Left renal cortex interstitium (tissue), 4 donors: ENCODE measurements at places on chromosomes 6 and 20.

DNA sequence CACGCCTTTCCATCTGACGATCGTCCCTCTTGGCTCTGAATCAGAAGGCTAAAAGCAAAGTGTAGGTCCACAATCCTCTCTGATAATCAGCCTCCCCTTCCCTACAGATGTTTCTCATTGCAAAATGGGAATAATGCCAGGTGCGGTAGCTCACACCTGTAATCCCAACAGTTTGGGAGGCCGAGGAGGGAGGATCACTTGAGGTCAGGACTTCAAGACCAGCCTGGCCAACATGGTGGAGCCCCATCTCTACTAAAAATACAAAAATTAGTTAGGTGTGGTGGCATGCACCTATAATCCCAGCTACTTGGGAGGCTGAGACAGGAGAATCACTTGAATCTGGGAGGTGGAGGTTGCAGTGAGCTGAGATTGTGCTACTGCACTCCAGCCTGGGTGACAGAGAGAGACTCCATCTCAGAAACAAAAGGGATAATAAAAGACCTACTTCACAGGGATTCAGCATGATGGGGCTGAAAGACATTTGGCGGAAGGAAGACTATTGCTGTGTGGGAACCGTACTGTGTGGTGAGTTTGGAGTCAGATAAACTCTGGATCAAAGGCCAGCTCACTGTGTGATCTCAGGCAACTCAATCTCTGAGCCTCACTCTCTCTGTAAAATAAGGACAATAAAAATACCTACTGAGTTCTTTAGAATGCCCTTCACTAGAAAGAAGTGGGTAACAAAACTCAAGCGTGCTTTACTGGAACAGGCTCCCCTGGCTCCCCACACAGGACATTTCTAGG lies 15.9 kb upstream of the SLC9A8 start:
- DNase-seq: no peak

GRCh38 chr20:43331906-43332305 lies 125.8 kb upstream of the SRSF6 start:
- no peak for DNase-seq

DNA sequence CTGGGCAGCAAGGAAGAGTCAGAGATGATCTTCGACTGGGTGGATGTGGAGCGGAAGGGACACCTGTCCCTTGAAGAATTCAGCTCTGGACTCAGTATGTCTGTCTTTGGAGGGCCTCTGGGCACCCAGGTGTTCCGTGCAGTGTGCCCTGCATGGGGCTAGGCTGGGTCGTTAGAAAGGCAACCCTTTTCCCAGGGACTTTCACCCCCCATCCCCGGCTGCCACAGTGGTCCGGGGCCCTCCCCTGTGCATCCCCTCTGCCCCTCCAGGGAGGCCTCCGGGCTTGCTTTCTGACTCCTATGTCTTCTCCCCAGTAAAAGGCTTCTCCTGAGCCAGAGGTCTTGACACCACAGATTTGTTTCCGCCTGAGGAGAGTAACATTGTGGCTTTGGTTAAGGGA lies 16.2 kb downstream of the RAB44 start:
- no peak for DNase-seq

DNA sequence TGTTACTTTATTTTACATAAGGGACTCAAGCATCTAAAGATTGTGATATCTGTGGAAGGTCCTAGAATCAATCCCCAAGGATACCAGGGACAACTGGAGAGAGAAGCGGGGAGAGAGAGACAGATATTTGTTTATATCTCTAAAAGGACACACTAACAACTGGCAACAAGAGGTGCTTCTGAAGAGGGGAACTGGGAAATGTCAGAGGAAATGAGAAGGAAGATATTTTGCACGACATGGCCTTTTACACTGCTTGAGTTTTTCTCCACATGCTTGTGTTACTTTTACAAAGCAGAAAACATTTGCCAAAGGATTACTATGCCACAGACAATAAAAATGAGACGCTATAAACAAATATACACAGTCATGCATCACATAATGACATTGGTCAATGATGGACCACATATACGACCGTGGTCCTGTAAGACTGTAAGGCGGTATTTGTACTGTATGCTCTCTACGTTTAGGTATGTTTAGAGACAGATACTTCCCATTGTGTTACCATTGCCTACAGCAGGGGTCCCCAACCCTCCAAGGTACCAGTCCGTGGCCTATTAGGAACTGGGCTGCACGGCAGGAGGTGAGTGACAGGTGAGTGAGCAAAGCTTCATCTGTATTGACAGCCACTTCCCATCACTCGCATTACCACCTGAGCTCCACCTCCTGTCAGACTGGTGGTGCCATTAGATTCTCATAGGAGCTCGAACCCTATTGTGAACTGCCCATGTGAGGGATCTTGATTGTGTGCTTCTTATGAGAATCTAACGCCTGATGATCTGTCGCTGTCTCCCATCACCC lies 64.6 kb upstream of the PTPN1 start:
- no peak for DNase-seq
